ENCODE measurements at places on chromosomes 4 and X. TPM values are rescaled to one million over a fixed set of nuclear protein-coding genes. Genes with fewer than 3 reads are reported as not detected.

DNA sequence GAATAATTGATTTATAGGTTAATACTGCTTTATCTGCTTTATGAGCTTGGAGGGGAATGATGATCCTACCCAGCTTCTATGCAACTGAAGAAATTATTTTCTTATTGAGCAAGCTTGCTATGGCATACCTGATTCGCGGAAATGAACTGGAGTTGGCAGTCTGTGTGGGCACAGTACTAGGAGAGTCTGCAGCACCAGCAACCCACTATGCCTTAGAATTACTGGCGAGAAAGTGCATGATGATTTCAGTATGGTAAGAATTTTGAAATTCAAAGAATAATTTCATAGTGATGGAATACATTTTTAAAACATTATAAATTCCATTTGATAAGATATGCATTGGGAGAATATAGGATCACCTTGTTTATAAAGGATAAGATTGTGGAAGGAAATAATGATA lies 32.3 kb downstream of the SPATA4 start:
- DNase-seq = no peak

Gene INTS12
- 32.6 TPM for polyA plus RNA-seq

DNA sequence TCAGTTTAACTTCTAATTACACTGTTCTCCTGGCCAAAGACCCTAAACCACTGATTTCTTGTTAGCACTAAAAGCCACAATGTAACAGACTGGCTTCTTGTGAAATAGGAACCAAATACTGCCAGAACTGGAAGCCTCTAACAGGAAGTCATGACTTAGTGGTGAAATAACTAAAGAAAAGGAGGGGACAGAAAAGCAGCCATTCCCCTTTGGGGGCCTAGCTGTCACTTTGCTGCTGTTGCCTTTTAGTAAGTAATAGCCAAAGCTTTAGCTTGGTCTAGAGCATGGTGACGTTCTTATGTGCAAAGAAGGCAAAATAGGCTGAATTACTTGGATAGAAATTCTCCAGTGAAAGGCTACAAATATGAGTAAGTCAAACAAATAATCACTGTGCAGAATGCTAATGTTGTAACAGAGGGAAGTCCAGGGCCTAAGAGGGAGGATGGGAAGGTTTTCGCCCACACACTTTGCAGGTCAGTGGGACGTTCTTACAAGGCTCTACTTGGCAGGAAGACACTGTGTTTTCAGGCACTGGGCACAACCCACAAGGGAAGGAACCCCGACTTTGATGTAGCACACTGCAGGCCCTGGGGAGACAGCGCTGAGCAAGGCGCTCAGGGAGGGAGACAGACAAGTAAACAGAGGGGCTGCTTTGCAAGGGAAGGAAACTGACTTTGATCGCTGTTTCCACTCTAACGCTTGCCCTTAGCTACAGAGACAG lies 16.7 kb downstream of the GAB3 start:
- DNase-seq = no peak

DNA sequence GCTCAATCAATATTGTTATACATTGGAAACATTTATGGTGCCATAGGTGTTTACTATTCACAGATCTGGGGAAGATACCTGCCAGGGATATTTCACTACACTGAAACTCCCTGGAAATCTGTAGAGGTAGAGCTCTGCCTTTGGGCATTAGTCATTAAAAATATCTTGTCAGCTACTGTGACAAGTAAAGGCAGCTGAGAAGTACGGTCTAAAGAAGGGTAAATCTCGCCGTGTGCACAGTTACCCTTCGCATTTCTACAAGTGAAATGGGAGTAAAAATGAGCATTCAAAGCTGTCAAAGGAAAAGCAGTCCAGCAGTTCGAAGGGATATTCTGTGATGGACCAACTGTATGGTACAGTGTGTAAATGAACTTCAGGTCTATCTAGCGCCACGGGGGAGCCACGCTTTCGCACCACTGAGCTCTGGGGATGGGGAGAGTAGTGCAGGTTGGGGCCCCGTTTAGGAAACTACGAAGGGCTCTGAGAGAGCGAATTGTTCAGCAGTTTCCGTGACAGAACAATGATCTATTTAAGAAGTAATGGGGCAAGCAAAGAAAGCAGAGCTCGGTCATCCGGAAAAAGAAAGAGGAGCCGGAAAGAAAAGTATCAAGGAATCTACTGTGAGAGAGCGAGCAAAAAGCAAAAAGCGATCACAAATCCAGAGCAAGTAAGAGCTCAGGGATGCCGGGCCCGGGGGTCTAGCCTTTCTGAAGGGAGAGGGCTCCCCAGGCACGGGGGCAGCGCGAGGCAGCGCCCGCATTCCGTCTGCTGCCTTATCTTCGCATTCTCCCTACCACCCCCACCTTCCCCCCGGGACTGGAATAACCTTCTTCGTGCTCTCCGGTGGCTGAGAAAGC lies 646 bp downstream of the TIGD4 start:
- DNase-seq = no peak
